ENCODE measurements at places on chromosomes 1 and 21.

DNA sequence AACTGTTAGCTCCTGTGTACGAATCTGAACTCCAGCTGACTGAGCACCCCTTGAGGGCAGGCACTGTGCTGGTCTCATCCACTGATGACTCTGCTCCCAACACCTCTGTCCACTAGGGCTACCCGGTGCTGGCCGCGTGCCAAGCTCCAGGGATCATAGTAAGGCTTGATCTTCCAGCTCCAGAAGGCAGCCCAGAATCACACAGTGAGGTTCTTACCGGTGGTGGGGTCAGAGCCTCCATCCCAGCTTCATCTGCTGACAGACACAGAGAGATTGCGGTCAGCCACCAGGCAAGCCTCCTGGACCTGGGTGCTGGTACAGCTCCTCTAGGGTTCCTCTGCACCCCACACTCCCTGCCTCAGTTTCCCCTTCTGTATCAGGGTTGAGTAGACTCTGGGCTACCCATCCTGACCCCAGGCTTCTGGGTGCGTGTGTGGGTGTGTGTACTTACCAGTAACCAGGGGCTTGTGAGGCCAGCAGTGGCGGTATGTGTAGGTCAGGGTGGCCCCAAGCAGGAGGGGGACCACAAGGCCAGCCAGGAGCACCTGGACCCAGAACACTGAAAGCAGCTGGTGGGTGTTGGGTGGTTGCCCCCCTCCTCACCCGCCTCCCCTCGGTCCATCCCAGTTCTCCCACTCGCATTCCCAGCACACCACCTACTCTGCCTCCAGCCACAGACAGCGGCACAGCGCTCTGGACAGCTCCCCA is 3.4 kb downstream of the TNFRSF25 start:
- DNase-seq: no peak

DNA sequence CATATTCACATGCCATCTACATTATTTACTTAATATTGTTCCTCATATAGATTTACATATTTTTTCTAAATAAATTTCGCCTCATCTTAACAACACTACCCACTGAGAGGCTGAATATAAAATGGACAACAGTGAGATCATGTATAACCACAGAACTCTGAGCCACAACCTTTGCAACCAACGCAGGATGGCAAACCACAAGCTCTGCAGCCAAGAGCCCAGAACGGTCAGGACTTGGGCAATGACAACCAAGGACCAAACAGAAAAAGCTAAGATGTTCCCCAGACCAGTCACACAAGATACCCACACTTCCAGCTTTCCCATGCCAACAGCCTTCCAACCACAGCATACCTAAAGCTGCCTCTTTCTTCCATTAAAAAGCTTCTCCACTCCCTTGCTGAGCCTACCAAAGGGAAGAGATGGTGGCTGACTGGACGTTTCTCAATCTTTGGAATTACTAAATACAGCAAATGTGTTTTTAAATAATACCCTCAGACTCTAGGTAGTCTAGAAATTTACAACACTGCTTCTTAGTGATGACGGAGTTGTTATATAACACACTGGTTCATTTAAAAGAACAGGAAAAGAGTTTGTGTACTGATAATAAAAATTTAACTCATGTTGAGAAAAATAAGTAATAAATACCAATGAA is 117.9 kb downstream of the AKT3 start:
- no peak for DNase-seq

GRCh38 chr1:88973520-88974137 is 18.8 kb downstream of the KYAT3 start:
- DNase-seq: no peak

- no peak for DNase-seq
Measured at GRCh38 chr1:156747742-156748669, 3.5 kb downstream of the HDGF start.

GRCh38 chr21:28253338-28253737 is 739.3 kb downstream of the LTN1 start:
- DNase-seq: no peak

DNA sequence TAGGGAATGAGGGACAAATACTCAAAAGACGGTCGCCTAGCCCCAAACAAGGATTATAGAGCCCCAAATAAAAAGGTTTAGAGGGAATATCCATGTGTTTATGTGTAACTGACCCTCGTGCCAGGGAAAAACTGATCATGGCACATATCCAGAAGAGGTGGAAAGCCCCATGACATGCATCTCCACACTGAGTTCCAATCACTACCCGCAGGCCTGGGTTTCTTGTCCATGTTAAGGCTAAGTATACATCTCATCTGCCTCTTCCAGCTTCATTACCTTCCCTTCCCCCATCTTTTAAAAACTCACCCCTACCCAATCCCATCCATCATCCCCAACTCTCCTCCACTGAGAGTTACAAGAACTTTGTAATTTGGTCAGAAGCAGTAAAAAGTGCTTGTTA is 15.2 kb downstream of the GADD45A start:
- no peak for DNase-seq

DNA sequence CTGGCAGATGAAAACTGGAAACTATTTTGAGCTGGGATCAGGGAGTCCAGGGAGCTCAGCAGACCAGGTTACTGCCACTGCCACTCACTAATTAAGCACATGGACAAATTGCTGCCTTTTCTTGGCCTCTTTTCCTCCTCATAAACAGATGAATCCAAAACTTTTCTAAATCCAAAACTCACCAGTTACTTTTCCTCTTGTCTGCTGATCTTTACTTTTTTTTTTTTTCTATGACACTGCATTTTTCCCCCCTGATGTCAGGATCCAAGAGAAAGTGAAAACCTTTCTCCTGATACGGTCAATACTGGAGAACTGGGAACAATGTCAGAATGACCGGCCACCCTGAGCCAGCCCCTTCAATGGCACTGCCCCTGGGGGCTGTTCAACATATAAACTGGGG is 405.8 kb downstream of the DUSP10 start:
- no peak for DNase-seq

DNA sequence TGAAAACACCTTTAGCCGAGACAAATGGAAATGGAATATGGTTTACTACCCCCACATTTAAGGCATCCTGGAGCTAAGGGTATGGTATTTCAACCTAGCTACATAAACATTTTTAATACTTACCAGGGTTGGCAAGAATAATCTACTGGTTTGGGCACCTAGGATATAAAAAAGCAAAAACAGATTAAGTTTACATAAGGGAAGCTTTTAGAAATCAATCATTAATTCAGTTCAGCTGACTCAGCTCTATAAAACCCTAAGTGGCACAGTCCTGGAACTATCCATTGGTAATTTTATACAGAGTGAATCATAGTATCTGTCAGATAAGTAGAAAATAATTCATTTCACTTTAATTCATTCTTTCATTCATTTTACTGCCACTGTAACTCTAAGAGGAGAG is 355.2 kb downstream of the VAV3 start:
- DNase-seq: no peak

DNA sequence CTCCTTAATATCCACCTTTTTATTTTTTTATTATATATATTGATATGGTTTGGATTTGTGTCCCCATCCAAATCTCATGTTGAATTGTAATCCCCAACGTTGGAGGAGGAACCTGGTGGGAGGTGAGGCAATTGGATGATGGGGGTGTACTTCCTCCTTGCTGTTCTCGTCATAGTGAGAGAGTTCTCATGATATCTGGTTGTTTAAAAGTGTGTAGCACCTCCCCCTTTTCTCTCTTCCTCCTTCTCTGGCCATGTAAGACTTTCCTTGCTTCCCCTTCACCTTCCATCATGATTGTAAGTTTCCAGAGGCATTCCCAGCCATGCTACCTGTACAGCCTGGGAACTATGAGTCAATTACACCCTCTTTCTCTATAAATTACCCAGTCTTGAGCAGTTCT is 22.7 kb upstream of the CCSAP start:
- DNase-seq: no peak

DNA sequence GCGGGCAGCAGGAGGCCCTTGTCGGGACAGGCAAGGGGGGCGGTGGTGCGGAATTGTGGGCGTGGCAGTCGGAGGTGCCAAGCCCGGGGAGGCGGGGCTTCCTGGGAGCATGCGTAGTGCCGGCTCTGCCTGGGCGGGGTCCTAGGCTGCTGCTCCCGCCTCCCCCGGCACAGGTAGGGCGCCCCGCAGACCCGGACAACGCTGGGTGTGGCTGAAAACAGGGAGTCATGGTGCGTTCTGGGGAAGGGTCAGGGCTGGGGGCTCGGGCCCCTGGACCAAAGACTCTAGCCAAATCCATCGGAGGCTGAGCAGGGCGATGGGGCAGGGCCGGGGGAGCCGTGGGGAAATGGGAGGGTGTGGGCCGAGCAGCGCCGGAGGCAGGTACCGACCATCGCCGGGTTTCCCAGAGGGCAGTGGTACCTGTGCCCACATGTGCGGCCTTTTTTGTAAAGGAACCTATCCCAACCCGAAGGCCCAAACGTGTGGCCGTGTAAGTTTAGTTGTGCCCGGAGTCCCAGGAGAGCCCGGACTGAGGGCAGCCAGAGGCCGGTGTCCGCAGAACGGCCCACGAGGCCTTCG is 231.9 kb downstream of the SDCCAG8 start:
- no peak for DNase-seq

GRCh38 chr1:28395181-28395580 is 25.6 kb downstream of the PHACTR4 start:
- DNase-seq: no peak

DNA sequence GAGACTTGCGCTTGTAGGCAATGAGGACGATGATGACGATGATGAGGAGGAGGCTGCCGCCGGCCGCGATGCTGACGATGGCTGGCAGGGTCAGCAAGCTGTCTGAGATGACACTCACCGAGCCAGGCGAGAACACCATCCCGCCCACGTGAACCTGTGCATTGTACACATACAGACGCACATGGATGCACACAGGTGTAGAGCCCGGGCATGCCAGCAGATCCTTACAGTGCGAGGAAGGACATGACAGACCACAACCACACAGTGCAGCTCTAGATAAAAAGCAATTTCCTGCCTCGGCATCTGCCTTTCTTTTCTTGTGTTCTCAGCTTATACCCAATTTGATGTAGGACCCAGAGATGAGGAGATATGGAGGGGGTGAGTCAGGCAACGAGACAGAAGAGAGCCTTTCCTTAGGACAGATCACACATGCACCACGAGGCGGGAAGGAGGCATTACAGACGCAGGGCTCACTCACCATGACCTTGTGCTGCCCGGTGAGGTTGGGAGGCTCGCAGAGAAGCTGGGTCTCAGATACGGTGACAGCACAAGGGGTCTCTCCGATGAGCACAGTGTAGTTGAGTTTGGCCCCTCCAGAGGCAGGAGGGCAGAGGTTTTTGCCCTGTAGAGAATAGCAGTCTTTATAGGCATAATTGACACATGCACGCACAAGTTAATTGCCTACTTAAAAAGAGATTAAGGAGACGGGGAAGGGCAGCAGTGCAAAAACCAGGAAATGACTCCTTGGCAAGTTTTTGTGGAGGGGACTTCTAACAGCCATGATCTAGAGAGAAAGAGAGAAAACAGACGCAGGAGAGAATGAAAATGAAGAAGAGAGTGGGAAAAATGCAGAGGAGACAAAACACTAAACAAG is 133.9 kb upstream of the CD34 start:
- DNase-seq: no peak

GRCh38 chr1:182765391-182765790 is 24.2 kb upstream of the NPL start:
- DNase-seq: no peak

DNA sequence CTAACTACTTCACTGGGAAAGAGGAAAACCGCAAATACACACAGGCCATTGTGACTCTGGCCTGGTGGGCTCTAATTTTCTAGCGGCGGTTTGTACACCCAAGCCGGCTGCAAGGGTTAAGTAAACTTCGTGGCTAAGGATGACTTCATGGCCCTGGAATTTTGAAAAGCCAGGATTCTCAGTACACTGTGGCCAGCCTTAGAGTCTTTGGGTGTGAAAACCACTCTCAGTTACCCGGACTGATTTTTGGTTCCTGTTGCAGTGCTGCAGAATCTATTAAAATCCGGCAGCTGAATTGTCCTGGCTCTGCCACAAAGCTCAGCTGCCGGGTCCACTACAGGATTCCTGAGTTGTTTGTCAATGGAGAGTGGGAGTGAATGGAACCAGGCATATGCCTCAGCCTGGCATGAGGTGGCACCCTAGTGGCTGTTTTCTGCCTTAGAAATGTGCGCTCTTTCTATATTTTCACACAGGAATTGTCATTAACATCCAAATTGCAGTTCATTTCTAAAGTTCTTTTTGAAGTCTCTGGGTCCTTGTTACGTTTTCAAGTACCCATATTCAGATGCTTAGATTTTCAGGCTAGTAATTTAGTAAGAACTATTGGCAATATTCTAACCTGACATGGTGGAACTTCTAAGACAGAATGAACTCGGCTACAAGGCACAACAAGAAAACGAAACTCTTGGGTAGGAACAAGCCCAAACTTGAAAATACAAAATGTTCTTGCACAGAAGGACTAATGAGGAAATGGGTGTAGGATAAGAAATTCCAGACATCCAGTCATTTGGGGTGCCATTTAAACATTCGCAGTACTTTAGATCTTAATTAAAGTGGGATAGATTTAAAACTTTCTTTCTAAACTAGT is 255.9 kb downstream of the NFIA start:
- DNase-seq: no peak

GRCh38 chr1:79568411-79568810 is 561.9 kb upstream of the ADGRL4 start:
- DNase-seq: no peak

GRCh38 chr1:64323882-64324281 is 120.5 kb downstream of the UBE2U start:
- no peak for DNase-seq

DNA sequence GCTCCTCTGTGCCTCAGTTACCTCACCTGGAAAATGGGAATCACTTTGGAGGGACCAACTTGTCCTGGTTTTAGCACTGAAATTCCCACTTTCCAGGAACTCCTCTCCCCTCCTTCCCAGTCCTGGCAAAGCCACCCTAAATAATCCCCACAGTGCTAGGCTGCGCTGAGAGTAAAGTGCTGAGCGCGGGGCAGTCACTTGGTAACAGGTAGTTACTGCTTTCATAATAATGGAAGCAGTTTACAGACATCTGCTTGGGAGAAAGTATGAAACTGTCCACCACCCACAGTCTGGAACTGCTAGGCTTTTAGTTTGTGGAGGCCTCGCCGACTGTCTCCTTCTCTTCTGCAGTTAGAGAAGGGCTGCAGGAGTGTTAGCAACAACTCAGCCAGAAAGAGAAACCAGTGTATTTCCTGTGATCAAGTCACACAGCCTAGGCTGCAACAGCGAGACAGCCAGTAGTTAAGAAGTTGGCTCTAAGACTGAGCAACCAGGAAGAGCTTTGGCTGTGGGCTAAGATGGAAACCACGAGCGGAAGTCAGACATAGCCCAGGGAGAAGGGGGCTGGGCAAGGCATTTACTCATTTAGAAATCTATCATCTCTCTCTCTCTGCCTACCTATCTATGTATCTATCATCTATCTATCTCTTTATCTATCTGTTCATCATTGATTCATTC is 30.8 kb upstream of the ABCG1 start:
- peak; percentile 70 for DNase-seq

DNA sequence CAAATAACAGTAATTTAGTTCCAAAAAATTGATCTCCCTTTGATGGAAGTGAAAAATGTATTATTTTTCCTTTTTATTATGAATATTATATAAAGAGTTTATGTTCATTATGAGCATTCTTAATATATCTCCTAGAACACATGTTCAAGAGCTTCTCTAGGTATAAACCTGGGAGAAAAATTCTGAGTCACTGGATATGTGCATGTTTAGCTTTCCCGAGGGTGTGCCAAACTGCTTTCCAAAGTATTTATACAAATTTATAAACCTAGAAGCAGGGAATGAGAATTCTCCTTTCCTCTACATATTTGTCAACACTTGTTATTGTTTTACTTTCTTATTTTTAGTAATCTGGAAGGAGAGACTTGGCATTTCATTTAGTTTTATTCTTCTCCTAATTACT is 25.0 kb downstream of the XCL2 start:
- DNase-seq: no peak

GRCh38 chr1:204126956-204127355 is 24.9 kb downstream of the ETNK2 start:
- DNase-seq: no peak

All from activated T-cell treated with anti-CD3 and anti-CD28 coated beads, Interleukin-2, amount 50 U/mL, for 1 hour (primary cell).